ENCODE measurements at places on chromosomes 6 and 20.

- DNase-seq = no peak
These were observed 3.6 kb upstream of the NHLRC1 start for GRCh38 chr6:18126121-18126520.

GRCh38 chr20:6765469-6766058 is 1.9 kb upstream of the BMP2 start:
- peak; percentile 71 for DNase-seq

GRCh38 chr20:53020376-53020775 is 48.2 kb downstream of the TSHZ2 start:
- no peak for DNase-seq

GRCh38 chr6:108650325-108650724 is 89.6 kb downstream of the FOXO3 start:
- no peak for DNase-seq

- no peak for DNase-seq
These were observed 40.5 kb downstream of the DSE start for GRCh38 chr6:116411284-116411623.

- DNase-seq = no peak
These were observed 53.2 kb downstream of the RIN2 start for GRCh38 chr20:19811231-19811630.

DNA sequence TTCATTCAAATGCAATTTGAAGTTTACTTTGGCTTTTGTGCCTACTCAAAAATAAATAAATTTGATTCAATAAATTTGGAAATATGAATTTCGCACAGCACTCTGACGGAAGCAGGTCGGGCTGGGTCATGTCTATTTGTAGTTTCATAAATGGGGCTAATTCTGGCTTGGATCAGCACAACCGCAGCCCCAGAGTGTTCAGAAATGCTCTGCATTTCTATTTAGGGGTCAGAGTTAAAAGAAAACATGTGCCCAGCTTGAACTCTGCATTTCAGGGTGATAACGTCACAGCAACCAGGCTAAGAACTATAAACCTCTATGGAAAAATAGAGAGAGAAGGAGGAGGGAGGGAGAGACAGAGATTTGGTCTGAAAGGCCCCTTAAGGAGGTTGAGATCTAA is 480.9 kb upstream of the NOX3 start:
- DNase-seq = no peak

DNA sequence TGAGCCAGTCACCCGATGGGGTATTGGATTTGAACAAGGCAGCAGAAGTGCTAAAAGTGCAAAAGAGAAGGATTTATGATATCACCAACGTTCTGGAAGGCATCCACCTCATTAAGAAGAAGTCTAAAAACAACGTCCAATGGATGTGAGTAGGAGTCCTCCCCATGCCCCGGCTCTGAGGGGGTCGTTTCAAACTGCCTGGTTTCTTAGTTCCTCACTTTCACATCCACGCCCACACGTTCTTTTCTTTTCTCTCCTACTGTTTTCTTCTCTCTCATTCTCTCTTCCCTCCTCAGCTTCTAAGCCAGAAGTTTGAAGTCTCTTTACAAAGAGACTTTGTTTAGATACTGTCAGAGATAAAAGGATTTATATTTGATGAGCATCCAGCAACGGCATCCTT is 53.0 kb upstream of the CDKAL1 start:
- no peak for DNase-seq

DNA sequence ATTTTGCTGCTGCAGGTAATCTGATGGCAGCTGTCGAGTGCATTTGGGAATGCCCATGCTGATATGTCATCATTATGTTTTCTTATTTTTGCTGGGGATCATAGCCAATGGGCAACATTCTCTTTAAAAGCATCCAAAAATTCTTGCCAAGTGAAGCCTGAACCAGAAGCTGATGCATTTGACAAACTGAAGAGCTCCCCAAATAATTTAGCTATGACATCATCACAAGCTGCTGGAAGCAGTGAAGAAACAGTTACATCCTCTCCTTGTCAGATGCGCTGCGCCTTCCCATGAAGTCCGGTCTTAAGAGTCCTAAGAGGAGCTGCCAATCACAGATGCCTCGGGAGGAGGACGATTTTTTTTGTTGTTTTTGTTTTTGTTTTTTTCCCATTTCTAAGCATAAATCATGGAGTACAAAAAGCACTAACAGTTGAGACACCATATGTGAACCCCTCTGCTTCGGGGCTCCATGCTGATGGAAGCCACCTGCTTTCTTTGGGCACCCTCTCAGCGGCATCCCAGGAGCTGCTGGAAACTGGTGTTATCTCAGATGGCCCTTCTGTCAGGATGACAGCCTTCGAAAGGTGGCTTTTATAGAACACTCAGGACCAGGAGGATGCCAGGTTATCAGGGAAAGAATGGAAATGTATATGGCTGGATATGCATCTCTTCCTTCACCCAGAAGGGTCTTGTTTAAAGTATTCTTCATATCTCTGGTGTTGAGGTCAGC is 56.1 kb upstream of the FOXQ1 start:
- DNase-seq = no peak

- no peak for DNase-seq
These were observed 252.9 kb upstream of the KCNG1 start for GRCh38 chr20:51275826-51276225.

DNA sequence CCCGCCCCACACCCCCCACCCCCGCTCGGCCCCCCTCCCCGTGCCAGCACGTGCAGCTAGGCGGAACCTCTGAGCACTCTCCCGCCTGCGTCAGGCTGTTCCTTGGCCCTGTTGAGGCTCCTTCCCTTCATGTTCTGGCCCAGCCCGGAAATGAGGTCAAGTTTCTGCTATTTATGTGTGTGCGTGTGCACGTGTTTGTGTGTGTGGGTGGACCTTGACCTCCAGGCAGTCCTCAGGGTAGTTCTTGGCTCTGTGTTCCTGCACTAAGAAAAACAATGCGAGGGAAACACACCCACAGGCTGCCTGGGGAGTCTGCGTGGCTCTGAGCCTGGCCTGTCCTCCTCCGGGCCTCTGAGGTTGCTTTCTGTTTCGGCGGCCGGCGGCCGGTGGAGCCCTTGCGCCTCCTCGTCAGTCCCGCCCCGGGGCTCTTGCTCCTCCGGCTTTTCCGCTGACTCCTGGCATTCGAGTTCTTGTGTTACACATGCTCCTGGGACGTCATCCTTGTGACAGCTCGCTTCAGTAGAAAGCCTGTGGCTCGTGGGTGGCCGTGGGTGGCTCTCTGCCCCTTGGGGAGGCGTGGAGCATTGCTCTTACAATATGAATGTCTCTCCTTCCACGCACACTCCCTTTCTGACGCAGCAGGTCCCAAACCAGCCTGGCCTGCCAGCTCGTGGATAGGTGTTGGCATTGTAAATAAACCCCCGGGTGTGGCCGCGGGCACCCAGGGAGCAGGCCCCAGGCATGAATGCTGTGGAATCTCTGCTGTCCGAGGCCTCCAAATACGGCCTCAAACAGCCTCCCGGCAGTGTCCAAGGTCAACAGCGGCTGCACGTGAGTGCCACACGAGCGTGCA is 10.0 kb downstream of the SLCO4A1 start:
- peak; percentile 34 for DNase-seq

DNA sequence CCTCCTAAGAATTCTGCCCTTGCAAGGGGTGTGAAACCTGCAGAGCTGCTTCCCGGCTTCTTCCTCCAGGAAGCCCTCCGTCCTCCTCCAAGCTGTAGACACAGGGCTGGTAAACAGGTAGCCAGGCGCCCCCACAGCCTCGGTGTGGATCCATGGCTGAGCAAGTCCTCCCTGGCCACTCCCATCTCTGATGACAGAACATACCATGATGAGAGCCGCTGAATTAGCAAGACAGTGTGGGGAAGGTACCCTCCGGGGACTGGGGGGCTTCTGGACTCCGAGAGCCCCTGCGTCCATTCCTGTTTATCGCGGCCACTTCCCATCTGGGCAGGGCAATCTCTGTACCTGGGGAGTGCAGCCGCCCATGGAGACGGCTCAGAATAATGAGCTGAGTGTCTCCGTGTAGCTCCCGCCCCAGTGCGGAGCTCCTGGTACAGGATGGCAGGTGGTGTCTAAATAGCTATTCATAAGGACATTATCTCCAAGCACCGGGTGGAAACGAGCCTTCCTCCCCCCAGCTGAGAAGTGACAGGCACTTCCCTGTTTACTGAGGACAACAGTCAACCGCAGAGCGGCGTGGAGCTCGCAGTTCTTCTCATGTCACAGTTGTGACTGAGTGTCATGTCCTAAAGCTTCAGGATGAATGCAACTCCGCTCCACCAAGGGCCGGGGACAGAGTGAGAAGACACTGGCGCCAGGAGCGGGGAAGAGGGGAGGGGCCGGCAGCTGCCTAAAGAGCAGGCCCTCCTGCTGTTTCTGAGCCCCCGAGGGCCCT is 22.7 kb upstream of the NTSR1 start:
- peak; percentile 95 for DNase-seq

DNA sequence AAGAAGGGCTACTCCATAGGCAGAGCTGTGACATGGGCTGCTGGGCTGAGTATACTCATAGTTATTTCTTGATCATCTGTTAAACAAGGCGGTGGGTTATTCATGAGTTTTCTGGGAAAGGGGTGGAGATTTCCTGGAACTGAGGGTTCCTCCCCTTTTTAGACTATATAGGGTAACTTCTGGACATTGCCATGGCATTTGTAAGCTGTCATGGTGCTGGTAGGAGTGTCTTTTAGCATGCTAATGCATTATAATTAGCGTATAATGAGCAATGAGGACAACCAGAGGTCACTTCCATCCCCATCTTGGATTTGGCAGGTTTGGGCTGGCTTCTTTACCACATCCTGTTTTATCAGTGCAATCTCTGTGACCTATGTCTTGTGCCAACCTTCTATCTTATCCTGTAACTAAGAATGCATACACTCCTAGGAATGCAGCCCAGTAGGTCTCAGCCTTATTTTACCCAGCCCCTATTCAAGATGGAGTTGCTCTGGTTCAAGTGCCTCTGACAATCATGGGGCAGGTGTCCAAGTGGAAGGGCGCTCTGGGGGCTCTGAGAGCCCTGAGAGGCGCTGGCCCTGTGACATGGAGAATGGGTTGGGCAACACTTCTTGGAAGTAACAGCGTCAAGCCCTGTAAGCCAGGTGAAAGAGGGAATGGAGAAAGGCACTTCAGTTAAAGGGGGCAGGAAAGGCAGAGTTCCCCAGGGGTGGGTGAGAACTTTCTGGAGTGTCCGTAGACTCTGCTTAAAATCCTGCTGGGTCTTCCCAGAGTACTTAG is 354.2 kb upstream of the SULF2 start:
- DNase-seq = no peak

GRCh38 chr6:53005663-53006250 is 10.7 kb upstream of the GSTA4 start:
- DNase-seq = no peak

DNA sequence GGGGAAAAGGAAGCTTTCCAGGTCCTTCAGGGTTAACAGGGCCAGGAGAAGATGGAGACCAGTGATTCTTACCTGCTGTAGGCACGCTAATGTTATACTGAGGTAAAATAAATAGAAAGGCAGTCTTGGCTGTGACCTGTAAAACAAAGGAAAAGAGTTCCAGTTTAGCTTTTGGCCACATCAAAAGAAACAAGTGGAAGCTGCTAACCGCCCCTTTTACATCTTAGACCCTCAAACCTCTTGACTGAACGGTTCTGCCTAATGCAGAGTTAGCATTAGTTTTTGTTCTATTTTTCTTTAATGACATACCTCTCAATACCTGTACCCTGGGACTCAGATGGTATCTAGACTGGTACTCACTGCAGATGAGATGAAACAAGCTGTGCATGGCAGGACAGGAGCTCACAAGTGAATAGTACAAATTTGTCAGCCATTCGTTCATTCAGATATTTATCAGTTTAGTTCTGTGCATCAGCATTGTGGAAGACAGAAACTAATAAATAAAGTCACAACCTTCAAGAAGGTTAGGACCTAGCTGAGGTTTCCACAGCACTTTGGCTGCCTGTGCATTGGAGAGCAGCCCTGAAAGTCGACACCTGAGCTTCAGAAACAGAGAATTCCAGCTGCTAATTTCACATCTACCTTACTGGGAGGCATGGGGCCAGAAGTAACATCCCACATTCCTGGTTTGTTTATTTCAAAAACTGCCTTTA is 41.0 kb downstream of the TRAM2 start:
- DNase-seq = no peak

GRCh38 chr20:40953416-40953815 is 75.2 kb upstream of the TOP1 start:
- no peak for DNase-seq

DNA sequence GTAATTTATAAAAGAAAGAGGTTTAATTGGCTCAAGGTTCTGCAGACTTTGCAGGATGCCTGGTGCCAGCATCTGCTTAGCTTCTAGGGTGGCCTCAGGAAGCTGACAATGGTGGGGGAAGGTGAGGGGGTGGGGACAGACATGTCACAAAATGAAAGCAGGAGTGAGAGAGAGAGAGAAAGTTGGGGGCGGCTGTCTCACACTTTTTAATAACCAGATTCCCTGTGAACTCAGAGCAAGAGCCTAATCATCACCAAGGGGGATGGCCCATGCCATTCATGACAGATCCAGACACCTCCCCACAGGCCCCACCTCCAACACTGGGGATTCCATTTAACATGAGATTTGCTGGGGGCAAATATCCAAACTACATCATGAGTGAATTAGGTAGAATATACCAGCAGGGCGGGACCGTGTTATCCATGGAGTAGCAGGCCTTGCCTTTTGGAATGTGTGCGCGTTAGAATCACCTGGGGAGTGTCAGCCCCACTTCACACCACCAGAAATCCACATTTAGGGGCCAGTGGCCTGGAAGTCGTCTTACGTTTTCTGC is 258.8 kb downstream of the CDH4 start:
- DNase-seq = no peak

DNA sequence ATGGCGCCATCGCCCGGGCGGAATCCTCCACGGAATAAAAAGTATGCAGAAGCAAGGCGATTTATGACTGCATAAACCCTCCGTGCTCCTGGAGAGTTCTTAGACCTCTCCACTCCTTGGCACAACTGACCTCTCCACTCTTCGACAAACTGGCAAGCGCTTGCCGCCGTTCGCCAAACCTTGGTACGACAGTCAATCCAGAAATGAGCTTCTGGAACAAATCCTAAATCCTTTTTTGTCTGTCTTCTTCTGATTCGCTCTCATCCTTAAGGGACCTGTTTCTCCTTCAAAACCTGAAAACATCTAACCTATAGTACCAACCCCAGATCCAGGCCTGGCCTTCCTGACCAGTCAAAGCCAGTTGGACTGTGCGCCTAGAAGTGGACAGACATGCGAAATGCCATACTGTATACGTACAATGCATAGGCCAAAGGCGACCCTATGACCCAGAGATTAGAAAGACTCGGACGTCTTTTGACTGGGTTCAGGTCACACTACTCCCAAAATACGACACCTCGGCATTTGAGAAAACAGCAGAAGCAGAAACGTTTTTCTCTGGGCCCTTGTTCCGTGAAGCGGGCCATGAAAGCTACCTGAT is 59.4 kb downstream of the TRIM27 start:
- DNase-seq = no peak

GRCh38 chr20:14259689-14260088 is 77.7 kb downstream of the FLRT3 start:
- DNase-seq = no peak
